Activated naive CD4-positive, alpha-beta T cell (primary cell): ENCODE measurements at places on chromosomes 3 and 15.

DNA sequence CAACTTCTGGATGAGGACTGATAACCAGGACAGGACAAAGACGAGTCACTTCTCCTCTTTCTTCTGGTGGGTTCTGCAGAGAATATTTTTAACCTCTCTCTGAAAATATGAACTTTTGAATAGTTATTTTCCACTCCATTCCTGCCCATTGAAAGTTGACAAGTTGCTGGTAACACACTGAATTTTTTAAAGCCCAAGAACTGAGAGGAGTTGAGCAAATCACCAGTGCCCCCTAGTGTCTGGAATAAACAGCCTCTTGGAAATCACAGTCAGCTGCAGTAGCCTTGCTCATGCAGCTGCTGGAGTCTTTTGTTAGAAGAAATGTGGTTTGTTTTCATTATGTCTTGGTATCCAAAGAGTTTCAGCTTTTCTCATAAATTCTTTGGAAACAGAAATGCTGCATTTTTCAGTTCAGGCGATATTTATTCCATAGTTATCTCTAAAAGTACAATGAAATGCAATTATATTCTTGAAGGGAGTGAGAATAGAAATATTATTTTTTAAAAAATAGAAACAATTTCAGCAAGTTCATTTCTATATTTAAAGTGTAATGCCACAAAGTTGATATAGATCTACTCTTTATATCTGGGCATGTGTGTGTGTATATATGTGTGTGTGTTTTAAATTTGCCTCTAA lies 741.0 kb upstream of the CBLB start:
- DNase-seq, result no peak

DNA sequence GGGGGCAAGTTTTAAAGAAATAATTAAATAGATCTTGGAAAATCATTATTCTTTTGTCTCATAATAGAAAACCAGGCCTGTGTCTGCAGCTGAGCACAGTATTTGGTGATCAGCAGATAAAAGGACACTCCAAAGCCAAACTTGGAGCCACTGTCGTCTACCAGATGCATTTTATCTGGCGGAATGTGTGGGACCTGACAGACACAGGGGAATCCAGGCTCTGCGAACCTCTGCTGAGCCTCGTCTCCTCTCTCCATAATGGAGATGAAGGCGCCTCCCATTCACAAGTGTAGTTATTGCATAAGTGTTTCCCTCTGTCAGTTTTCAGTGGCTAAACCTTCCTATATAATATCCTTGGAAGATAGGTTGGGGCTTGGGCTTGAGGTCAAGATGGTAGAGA lies 42.1 kb downstream of the EEFSEC start:
- no peak for DNase-seq

- DNase-seq, result no peak
These were observed 35.8 kb downstream of the FAM240A start for GRCh38 chr3:46648096-46648495.

- DNase-seq, result no peak
These were observed 11.1 kb downstream of the RUVBL1 start for GRCh38 chr3:128112357-128112968.

DNA sequence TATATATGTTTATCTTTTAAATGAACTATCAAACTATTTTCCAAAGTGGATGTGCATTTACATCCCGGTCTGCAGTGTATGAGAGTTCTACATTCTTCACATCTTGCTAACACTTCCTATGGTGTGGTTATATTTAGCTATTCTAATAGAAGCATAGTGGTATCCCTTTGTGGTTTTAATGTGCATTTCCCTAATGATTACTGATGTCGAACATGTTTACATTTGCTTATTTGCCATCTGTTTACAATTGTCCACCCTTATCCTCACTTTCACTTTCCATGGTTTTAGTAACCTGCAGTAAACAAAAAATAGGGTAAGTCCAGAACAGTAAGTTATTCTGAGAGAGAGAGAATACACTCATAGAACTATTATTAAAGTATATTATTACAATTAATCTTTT lies 360.5 kb upstream of the NAALADL2 start:
- no peak for DNase-seq

- no peak for DNase-seq
These were observed 203.7 kb downstream of the ABHD5 start for GRCh38 chr3:43894176-43895049.

- DNase-seq, result no peak
These were observed 78.7 kb downstream of the ATP1B3 start for GRCh38 chr3:141955175-141955574.

DNA sequence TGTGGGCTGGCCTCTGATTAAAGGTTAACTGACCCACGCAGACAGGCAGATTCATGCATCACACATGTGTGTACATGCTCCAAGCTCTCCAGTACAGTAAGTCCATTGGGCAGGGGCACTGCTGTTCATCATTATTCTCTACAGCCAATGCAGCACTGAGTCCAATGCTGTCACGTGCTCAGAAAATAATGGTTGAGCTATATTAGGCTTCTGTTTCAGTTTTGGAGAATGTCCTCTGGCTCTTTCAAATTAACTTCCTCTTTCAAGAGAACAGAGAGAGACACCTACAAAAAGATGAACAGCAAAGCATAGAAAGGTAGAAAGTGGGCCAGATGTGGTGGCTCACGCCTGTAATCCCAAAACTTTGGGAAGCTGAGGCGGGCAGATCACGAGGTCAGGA lies 202.6 kb downstream of the MEX3B start:
- DNase-seq, result no peak

DNA sequence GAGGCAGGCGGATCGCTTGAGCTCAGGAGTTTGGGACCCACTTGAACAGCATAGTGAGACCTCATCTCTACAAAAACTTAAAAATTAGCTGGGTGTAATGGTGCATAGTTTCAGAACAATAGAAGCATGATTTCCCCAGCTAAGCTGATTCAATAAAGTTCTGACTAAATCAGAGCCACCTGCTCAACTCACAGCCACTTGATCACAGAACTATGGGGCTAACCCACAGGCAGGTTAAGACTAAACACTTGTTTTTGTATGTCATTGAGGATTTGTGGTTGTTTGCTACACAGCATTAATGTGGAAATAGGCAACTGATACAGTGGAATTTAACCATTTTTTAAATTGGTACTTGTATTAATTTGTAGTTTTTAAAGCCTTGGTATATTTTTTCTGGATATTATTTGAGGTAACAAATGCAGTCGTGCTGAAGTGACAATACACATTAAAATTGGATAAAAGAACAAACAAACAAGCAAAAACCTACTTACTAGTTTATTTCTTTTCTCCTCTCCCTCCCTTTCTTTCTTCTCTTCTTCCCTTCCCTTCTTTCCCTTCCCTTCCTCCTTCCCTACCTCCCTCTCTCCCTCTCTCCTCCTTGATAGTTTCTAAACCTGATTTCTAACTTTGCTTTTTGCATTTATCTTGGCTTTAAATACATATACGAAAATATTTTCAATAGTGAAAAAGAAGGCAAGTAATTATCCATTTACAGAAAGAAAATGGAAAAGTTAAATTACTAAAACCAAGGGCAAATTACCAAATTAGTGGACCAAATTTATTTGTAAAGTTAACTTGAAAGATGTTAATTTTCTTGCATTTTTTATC lies 32.1 kb downstream of the OXSM start:
- no peak for DNase-seq

DNA sequence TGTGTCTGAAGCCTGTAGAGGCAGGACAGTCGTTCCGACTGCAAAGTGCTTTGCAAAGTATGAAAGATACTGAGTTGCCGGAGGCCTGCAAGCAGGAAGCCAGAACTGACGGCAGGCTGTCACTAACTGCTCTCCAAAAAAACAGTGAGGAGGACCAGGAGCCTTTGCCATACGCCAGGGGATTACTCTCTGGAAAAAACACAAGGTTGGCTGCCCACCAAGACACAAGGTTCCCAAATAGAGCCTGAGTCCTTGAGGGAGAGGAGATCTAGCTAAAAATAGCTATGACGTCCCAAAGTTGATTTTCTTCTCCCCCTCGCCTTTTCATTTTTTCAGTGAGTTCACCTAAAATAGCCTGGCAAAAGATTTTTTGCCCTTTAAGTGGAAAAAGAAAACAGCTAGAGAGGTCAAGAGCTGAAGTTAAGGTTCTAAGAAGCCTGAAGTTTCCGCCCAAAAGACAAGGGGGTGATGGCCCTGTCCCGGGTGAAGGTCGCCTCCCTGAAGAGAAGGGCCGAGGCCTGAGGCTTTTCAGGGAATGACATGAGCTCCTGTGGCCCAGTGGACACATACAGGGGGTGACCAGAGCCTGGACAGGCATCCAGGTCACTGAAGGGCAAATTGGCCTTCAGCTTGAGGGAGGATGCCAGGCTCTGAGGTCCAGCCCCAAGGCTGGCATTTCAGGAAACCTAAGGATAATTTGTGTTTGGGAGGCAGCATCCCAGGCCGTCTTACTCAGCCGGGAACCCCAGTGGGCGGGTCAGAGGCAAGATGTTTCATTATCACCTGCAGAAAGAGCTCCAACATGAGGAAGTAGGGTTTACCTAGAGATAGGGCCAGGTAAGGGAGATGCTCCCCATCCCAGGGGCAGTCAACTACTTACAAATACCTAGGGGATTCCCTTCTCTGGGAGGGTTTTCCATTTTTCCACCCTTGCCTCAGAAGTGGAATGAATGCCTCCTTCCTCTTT lies 44.9 kb upstream of the DGKG start:
- no peak for DNase-seq

DNA sequence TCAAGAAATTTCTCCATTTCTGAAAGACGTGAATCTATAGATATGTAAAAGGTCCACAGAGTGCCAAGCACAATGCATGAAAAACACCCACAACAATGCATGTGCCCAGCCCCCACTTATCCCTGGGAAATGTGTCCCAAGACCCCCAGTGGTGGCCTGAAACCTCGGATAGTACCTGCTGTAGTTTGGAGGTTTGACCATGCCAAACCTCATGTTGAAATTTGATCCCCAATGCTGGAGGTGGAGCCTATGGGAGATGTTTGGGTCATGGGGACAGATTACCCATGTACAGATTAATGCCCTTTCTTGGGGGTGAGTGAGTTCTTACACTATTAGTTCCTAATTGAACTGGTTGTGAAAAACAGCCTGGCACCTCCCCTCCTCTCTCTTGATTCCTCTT lies 21.4 kb upstream of the MYZAP start:
- DNase-seq, result no peak

- DNase-seq, result no peak
These were observed 32.5 kb downstream of the NME9 start for GRCh38 chr3:138297059-138297607.

DNA sequence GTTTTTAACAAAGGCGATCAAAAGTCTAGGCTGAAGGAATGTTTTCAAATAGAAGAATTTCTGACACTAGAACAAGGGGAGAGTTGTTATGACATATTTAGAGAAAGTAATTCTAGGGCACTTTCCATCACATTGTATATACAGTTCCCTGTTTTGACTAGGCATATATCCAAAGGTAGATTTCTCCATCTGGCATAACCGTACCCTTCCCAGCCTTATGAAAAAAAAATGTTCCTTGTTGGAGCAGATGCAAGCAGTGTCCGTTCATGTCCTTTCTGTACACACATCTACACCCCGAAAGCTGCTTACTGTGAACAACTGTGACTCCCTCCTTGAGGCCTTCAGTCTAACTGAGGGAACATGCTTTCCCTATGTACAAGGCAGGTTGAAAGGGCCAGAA lies 271.7 kb upstream of the GBE1 start:
- no peak for DNase-seq

- no peak for DNase-seq
These were observed 133.1 kb downstream of the THSD4 start for GRCh38 chr15:71248386-71248785.

DNA sequence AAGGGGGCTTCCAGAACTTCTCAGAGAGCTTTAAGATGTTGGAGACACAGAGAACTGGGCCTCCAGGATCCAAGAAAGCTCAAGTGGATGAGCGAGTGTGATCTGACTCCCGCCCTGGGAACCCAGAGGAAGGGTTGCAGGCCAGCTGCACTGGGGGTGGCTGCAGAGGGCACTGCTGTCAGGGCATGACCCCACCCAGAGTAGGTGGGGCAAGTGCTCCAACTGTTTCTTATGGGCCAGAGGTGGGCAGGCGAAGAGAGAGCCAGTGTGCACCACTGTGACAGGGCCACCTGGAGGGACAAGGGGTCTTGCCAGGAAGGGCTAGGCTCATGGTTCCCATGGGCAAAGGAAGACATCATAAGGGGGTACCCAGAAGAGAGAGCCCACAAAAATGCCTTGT lies 48.8 kb downstream of the EXOG start:
- no peak for DNase-seq

- no peak for DNase-seq
These were observed 1.2 kb downstream of the RASGRF1 start for GRCh38 chr15:79089331-79089889.

- DNase-seq, result no peak
These were observed 120.9 kb downstream of the NEK11 start for GRCh38 chr3:131147534-131147933.

GRCh38 chr15:94442480-94442879 lies 211.1 kb downstream of the MCTP2 start:
- no peak for DNase-seq

DNA sequence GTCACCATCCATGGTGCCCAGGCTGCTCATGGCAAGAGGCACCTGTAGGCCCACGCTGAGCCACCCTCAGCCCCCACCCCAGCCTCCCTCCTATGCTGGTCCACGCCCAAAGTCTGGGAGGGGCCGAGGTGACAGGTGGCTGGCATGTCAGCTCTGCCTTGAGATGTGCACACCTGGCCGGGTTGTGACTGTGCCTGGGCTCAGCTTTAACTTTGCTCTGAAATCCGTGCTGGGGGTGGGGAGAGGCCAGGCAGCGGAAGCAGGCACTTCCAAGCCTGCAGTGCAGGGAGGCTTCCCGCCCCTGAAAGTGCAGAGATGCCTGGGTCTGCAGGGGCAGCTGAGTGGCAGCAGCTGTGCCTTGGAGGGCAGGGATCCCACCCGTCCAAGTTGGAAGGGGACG lies 1124.8 kb downstream of the SI start:
- DNase-seq, result no peak

GRCh38 chr3:78183906-78184599 lies 1144.2 kb downstream of the ROBO2 start:
- no peak for DNase-seq

DNA sequence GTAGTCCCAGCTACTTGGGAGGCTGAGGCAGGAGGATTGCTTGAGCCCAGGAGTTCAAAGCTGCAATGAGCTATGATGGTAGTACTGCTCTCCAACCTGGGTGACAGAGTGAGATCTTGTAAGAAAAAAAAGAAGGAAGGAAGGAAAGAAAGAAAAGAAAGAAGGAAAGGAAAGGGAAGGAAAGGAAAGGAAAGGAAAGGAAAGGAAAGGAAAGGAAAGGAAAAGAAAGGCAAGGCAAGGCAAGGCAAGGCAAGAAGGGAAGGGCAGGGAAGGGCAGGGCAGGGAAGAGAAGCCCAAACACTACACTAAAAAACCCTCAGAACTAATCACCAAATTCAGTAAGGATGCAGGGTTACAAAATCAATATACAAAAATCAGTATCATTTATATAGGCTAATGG lies 341.6 kb downstream of the ERC2 start:
- DNase-seq, result no peak

DNA sequence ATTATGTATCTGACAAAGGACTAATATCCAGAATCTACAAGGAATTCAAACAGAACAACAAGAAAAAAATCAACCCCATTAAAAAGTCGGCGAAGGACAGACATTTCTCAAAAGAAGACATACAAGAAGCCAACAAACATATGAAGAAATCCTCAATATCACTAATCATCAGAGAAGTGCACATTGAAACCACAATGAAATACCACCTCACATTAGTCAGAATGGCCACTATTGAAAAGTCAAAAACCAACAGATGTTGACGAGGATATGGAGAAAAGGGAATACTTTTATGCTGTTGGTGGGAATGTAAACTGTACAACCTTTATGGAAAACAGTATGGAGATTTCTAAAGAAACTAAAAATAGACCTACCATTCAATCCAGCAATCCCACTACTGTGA lies 233.1 kb upstream of the PLSCR5 start:
- DNase-seq, result no peak

GRCh38 chr15:101702077-101702476 lies 22.2 kb downstream of the TARS3 start:
- no peak for DNase-seq
